SJSA1 (cell line): ENCODE measurements at places on chromosomes 6 and 20. TPM values are rescaled to one million over a fixed set of nuclear protein-coding genes. Genes with fewer than 3 reads are reported as not detected.

Gene PRDM13
- total RNA-seq: not detected in 2 replicates

DNA sequence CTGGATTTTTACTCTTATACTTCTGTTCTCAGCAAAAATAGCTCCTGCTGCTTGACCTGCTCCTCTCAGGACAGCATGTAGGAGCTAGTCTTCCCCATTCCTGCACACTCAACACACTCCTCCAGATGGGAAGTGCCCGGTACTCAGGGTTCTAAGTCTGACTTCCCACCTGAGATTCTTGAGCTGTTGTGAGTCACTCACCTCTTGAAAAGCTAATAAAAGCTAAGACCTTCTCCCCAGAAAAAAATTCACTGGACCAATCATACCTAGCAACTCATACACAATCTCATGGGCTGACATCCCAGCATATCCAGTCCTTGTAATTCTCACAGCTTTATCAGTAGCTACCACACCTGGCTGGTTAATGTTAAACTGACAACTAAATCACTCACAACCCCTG lies 53.5 kb downstream of the TRPC4AP start:
- DNase-seq: no peak

Gene EFCAB8
- total RNA-seq: 0.06 and 0.08 TPM in 2 replicates

- DNase-seq: peak; percentile 99
These were observed 323.3 kb upstream of the NT5E start for GRCh38 chr6:85126485-85127167.

Gene RAET1L
- total RNA-seq: not detected in 2 replicates

GRCh38 chr6:158861686-158862381 lies 42.7 kb upstream of the EZR start:
- DNase-seq: no peak
